ENCODE measurements at places on chromosomes 7 and 10.
A peak's percentile ranks its signal among the peaks of the same experiment; 100 is the strongest.

- DNase-seq: peak; percentile 9
Observed at GRCh38 chr10:66642217-66642616, 283.6 kb upstream of the LRRTM3 start.

- peak; percentile 36 for DNase-seq
Observed at GRCh38 chr7:41162612-41163011, 540.3 kb downstream of the INHBA start.

DNA sequence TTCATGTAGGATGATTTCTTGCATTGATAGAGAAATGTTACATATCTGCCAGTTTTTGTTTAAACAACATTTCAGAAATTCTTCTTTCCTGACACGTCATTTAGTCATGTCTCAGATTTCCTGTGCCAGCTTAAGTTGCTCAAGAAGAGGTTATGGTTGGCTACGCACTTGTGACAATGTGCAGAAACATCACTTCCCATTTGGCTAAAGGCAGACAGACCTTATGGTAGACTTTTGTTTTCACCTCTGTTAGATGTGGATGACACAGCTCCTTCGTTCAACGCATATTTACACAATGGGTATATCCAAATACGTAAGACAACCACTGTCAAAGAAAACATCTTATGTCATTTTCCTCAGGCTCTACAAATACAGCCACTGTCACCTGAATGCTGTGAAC is 125.8 kb downstream of the DOCK4 start:
- DNase-seq: peak; percentile 85

- peak; percentile 87 for DNase-seq
Observed at GRCh38 chr7:46146454-46147255, 225.6 kb upstream of the IGFBP3 start.

DNA sequence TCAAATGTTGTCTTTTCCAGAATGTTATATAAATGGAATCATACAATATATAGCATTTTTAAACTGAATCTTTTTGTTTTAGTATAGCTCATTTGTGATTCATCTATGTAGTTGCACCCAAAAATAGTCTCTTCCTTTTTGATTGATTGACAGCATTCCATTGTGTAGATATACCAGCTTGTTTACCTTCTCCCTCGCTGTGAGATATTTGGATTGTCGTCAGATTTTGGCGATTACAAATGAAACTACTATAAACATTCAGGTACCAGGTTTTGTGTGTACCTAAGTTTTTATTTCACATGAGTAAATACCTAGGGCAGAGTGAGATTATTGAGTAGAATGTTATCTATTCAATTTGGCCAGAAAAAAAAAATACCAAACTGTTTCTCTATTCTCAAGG is 584.7 kb upstream of the SORCS1 start:
- no peak for DNase-seq

DNA sequence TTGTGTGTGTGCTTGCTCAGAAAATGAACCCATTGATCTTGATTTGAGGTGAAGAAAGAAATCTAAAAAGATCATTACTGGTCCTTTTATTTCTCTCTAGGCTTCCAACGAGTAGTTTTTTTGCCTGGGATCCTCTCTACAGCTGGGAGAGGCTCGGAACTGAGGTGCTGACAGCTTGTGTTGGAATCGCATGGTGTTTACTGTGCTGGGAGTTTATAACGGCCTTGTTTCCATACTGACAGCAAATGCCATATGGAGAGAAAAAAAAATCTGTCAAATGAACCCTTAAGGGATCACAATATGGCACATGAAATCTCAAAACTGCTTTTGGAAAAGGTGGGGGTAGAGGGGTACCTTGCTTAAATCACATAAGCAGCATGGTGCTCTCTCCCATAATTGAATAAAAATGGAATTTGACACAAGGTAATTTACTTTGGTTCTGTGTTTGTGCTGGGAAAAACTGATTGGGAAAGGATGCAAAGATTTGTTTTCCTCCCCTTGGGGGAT is 165.0 kb downstream of the RGS10 start:
- no peak for DNase-seq

GRCh38 chr7:83547526-83547925 is 101.4 kb downstream of the SEMA3E start:
- peak; percentile 83 for DNase-seq

- peak; percentile 43 for DNase-seq
Observed at GRCh38 chr7:95690367-95690947, 81.9 kb upstream of the DYNC1I1 start.

- no peak for DNase-seq
Observed at GRCh38 chr7:113878394-113878992, 40.3 kb downstream of the PPP1R3A start.
